Keratinocyte (primary cell): ENCODE measurements at places on chromosomes 12 and 14. TPM values are rescaled to one million over a fixed set of nuclear protein-coding genes. Genes with fewer than 3 reads are reported as not detected.

GRCh38 chr14:90061685-90062126 is at the start of gene KCNK13:
Gene KCNK13 (plus strand): TSS chr14:90061994. CDS start chr14:90062206, 212 bp downstream.
- peaks cover 7% of the 10 kb centered on the region for H3K4me1 ChIP-seq
- H3K4me3 ChIP-seq = peak within 1 kb of the TSS; percentile 42
- H3K27ac ChIP-seq = no peak within 1 kb of the TSS
- peaks cover 55% of the 10 kb centered on the region for H3K27me3 ChIP-seq

GRCh38 chr12:110284597-110284996 is 3.5 kb downstream of the ATP2A2 start:
- peaks cover 68% of the 10 kb centered on the region for H3K4me1 ChIP-seq
- H3K4me3 ChIP-seq = peak overlapping the region; percentile 99
- H3K36me3 ChIP-seq = peaks cover 38% of the 10 kb centered on the region
- no peak for DNase-seq

DNA sequence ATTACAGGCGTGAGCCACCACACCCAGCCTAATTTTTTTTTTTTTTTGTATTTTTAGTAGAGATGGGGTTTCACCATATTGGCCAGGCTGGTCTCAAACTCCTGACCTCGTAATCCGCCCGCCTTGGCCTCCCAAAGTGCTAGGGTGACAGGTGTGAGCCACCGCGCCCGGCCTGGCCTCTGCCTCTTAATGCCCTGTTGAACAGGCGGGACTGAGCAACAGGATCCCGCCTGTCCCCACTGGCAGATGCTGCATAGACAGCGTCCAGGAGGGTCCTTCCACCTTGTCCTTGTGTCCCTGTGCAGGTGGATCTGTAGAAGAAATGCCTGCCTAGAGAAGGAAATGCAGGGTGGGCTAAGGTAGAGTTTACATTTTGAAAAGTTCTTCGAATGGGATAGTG is 5.7 kb downstream of the PGAM5 start:
- no peak overlapping the region for H3K4me3 ChIP-seq
- no peak for DNase-seq
- H3K27me3 ChIP-seq = no peaks in the 10 kb centered on the region
- no peak overlapping the region for H3K27ac ChIP-seq

GRCh38 chr12:121990692-121991603 is 30.7 kb upstream of the BCL7A start:
- no peaks in the 10 kb centered on the region for H3K36me3 ChIP-seq
- peaks cover 24% of the 10 kb centered on the region for H3K4me1 ChIP-seq
- no peak for DNase-seq
- no peak overlapping the region for H3K4me3 ChIP-seq
- H3K27ac ChIP-seq = peak overlapping the region; percentile 90

GRCh38 chr12:17235996-17236395 is 630.0 kb upstream of the LMO3 start:
- no peaks in the 10 kb centered on the region for H3K4me1 ChIP-seq
- H3K4me3 ChIP-seq = no peak overlapping the region
- no peaks in the 10 kb centered on the region for H3K36me3 ChIP-seq

DNA sequence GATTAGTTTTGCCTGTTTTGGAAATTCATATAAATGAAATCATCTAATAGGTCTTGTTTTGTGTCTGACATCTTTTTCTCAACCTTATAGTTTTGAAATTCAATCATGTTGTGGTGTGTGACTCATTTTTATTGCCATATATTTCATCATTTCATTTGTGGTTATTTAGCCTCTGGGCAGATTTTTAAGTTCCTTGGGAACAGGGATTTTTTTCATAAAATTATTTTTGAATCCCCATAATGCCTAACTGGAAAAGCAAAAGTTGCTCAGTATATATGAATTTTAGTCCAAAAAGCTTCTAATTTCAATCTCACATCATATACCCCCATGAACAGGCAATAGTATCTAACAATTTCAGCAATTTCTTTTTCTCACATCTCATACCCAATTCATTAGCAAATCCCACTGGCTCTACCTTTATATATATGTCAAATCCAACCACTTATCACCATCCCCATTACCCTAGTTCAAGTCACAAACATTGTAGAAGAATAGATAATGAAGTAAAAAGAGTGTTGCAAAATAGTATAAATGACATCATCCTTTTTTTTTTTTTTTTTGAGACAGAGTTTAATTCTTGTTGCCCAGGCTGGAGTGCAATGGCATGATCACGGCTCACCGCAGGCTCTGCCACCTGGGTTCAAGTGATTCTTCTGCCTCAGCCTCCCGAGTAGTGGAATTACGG is 2.6 kb upstream of the OR6J1 start:
- no peak overlapping the region for H3K4me3 ChIP-seq
- H3K27me3 ChIP-seq = peaks cover 3% of the 10 kb centered on the region
- no peaks in the 10 kb centered on the region for H3K36me3 ChIP-seq
- no peak for DNase-seq

DNA sequence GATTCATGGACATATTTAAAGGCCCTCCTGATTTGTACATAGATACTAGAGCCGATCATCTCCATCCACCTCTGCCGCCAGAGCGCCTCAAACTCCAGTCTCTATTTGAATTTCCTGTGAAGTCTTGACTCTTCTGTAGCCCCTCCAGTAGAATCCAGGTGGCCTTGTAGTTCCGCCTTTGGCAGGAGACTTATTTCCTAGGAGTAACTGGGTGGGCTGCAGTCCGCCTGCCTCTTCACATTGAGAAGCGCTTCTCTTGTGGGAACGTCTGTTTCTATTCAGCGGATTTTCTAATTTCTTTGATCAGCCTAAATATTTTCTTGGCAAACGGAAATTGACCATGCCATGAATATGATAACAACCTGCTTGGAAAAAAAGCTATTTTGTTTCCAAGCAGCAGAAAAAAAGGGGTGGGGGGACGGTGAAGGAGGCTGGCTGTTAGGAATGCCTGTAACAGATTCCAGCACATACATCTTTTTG is 9.0 kb upstream of the SIX1 start:
- H3K27ac ChIP-seq = no peak overlapping the region
- H3K36me3 ChIP-seq = no peaks in the 10 kb centered on the region
- H3K4me3 ChIP-seq = no peak overlapping the region
- peaks cover 53% of the 10 kb centered on the region for H3K27me3 ChIP-seq

GRCh38 chr12:52327052-52327829 is 6.0 kb upstream of the KRT83 start:
- peaks cover 4% of the 10 kb centered on the region for H3K27me3 ChIP-seq
- DNase-seq = peak; percentile 98
- H3K36me3 ChIP-seq = no peaks in the 10 kb centered on the region
- no peak overlapping the region for H3K4me3 ChIP-seq
- no peak overlapping the region for H3K27ac ChIP-seq
- peaks cover 13% of the 10 kb centered on the region for H3K4me1 ChIP-seq

GRCh38 chr14:51780741-51781140 is 79.7 kb upstream of the GNG2 start:
- DNase-seq = no peak
- H3K36me3 ChIP-seq = no peaks in the 10 kb centered on the region
- no peak overlapping the region for H3K27ac ChIP-seq
- no peak overlapping the region for H3K4me3 ChIP-seq

DNA sequence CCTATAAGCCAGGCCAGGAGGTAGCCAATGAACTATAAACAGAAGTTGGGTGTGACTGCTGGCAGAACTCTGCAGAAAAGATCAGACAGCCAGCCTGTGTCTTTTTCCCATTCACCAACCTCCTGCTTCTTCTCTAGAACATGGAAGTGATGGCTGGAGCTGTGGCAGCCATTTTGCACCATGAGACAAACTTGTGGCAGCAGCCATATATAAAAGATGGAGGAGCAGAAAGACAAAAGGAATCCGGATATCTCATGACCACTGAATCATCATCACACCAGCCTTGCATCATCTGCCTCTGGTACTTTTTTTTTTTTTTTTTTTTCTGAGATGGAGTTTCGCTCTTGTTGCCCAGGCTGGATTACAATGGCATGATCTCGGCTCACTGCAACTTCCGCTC is 8.7 kb downstream of the BEGAIN start:
- H3K27me3 ChIP-seq = peaks cover 1% of the 10 kb centered on the region
- H3K4me1 ChIP-seq = no peaks in the 10 kb centered on the region
- H3K27ac ChIP-seq = no peak overlapping the region

The EML5 gene
- 0.60 to 2.0 TPM (median 1.4 TPM) in 3 replicates for polyA plus RNA-seq

The MMP17 gene
- polyA plus RNA-seq = 2.2 to 4.8 TPM (median 2.3 TPM) in 3 replicates
